Posterior vena cava (tissue), 2 donors: ENCODE measurements at places on chromosomes 16 and 17. TPM values are rescaled to one million over a fixed set of nuclear protein-coding genes. Genes with fewer than 3 reads are reported as not detected.

PDIA2 gene
- total RNA-seq = 0.86 TPM

CALCOCO2 gene
- total RNA-seq = 146 TPM

NUFIP2 gene
- 39.6 TPM for total RNA-seq

ODAD4 gene
- total RNA-seq = 0.74 TPM

IKZF3 gene
- 1.6 TPM for total RNA-seq

TNS4 gene
- total RNA-seq = 0.38 TPM

COIL gene
- 9.4 TPM for total RNA-seq

ZFP3 gene
- total RNA-seq = 4.6 TPM

VAT1L gene
- total RNA-seq = 0.33 TPM

CCDC200 gene
- not detected for total RNA-seq

TNRC6A gene
- 51.7 TPM for total RNA-seq

TAF15 gene
- total RNA-seq = 129 TPM

GPR142 gene
- total RNA-seq = not detected

SHCBP1 gene
- 2.5 TPM for total RNA-seq

KRTAP3-2 gene
- not detected for total RNA-seq

FN3KRP gene
- 18.5 TPM for total RNA-seq

SOST gene
- not detected for total RNA-seq

B3GNT9 gene
- 13.0 TPM for total RNA-seq

EVPLL gene
- total RNA-seq = not detected

FBXW10 gene
- total RNA-seq = 0.10 TPM

RASL10B gene
- 2.3 TPM for total RNA-seq

HID1 gene
- 13.0 TPM for total RNA-seq

SPATA22 gene
- 0.28 TPM for total RNA-seq

IL34 gene
- 4.0 TPM for total RNA-seq

CCDC144A gene
- total RNA-seq = 10.9 TPM

FAM20A gene
- total RNA-seq = 17.6 TPM

APOBR gene
- total RNA-seq = 2.7 TPM

CCDC40 gene
- 10.4 TPM for total RNA-seq

KRT14 gene
- 2.0 TPM for total RNA-seq

NCOR1 gene
- total RNA-seq = 97.0 TPM

CCL3 gene
- total RNA-seq = 2.6 TPM

KIF18B gene
- total RNA-seq = 0.65 TPM

MC1R gene
- total RNA-seq = 2.7 TPM

KRTAP2-1 gene
- not detected for total RNA-seq

GH2 gene
- total RNA-seq = not detected

PIRT gene
- not detected for total RNA-seq

OXLD1 gene
- 18.0 TPM for total RNA-seq

MARCHF10 gene
- not detected for total RNA-seq

ARL5C gene
- total RNA-seq = not detected

OR1A1 gene
- not detected for total RNA-seq

KRTAP9-4 gene
- total RNA-seq = not detected

KRT23 gene
- total RNA-seq = 0.37 TPM

CTRB2 gene
- 9.1 TPM for total RNA-seq

ELOB gene
- total RNA-seq = 182 TPM

CSF3 gene
- total RNA-seq = 0.69 TPM

CACNG5 gene
- total RNA-seq = not detected

TBC1D28 gene
- total RNA-seq = not detected

CCL1 gene
- not detected for total RNA-seq

PRR29 gene
- 0.29 TPM for total RNA-seq

MT1A gene
- total RNA-seq = 52.7 TPM

NUP88 gene
- 35.9 TPM for total RNA-seq

TBC1D3K gene
- not detected for total RNA-seq

RSKR gene
- 10.1 TPM for total RNA-seq

HS3ST4 gene
- not detected for total RNA-seq

FBXO39 gene
- not detected for total RNA-seq

MYL11 gene
- not detected for total RNA-seq

NOD2 gene
- total RNA-seq = 2.9 TPM
